ENCODE measurements at places on chromosomes 3 and 15.

GRCh38 chr3:164658125-164658524 is 420.2 kb downstream of the SI start:
- no peak for DNase-seq
- H3K36me3 ChIP-seq, result no peaks in the 10 kb centered on the region
- H3K27me3 ChIP-seq, result no peaks in the 10 kb centered on the region
- no peak overlapping the region for H3K4me3 ChIP-seq
- no peak overlapping the region for H3K27ac ChIP-seq

DNA sequence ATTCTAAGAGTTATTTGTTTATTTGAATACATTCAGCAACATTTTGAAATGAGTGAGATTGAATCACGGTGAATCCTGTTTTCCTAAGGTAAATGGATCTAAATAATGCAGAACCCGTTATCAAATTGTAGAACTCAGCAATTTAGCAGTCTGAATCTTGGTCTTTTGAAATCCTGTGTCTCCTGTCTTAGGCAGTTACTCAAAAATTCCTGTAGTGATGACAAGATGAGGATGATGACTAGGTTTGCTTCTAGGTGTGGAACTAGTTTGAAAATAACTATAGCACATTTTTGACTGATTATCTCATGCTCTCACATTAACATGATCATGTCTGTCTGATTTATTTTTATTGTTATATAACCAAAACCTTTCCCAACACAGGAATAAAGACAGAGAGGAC is 115.0 kb downstream of the RAP2B start:
- no peaks in the 10 kb centered on the region for H3K4me1 ChIP-seq
- no peak for DNase-seq
- no peak overlapping the region for H3K4me3 ChIP-seq
- H3K27me3 ChIP-seq, result no peaks in the 10 kb centered on the region
- H3K27ac ChIP-seq, result no peak overlapping the region

GRCh38 chr3:151329363-151329762 is at the start of gene P2RY13:
Gene P2RY13, minus strand, starts transcription at chr3:151329549. Its CDS starts 21 bp downstream, at chr3:151329528.
- no peak within 1 kb of the TSS for H3K27ac ChIP-seq
- no peak within 1 kb of the TSS for H3K4me3 ChIP-seq
- no peaks in the 10 kb centered on the region for H3K36me3 ChIP-seq
- DNase-seq, result no peak
- H3K27me3 ChIP-seq, result no peaks in the 10 kb centered on the region

DNA sequence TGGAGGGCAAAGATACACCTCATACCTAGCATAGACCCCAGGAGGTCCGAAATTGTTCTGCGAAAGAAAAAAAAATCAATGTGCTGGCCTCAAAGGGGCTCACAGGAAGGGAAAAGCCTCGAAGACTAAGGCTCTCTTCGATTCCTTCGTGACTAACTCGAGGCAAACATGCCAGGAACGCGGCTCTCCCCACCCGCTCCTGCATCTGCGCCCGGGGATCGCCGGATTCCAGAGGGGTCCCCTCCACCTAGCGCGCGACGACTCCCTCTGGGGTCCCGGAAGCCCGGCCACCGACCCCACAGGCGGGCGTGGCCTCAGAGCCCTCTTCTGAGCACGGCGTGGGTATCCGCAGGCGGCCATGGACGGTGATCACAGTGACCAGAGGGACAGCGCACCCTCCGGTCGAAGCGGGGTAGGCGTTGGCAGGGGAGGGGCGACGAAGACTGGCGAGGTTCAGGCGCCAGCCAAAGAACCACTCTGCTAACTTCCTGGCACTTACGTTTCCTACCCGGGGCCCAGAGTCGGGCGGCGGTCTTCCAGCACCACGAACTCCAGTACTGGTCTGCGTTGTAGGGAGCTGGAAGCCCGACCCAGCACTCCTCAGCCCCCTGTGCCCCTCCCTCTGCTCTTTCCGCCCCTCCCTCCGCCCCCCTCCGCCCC is 515 bp upstream of the EIF3J start:
- H3K4me1 ChIP-seq, result peaks cover 10% of the 10 kb centered on the region
- no peak for DNase-seq
- H3K4me3 ChIP-seq, result peak overlapping the region; percentile 98
- no peaks in the 10 kb centered on the region for H3K27me3 ChIP-seq

GRCh38 chr3:72665701-72666446 is 182.4 kb downstream of the SHQ1 start:
- H3K4me3 ChIP-seq, result no peak overlapping the region
- no peak overlapping the region for H3K27ac ChIP-seq
- DNase-seq, result no peak
- H3K36me3 ChIP-seq, result no peaks in the 10 kb centered on the region

GRCh38 chr3:72753495-72753894 is 94.8 kb downstream of the SHQ1 start:
- H3K36me3 ChIP-seq, result no peaks in the 10 kb centered on the region
- H3K27me3 ChIP-seq, result no peaks in the 10 kb centered on the region
- H3K4me1 ChIP-seq, result peaks cover 12% of the 10 kb centered on the region
- no peak overlapping the region for H3K4me3 ChIP-seq

- H3K36me3 ChIP-seq, result no peaks in the 10 kb centered on the region
- no peaks in the 10 kb centered on the region for H3K27me3 ChIP-seq
- H3K4me1 ChIP-seq, result peaks cover 6% of the 10 kb centered on the region
- no peak overlapping the region for H3K4me3 ChIP-seq
- H3K27ac ChIP-seq, result no peak overlapping the region
- DNase-seq, result no peak
Measured at GRCh38 chr3:171813897-171814460, 3.7 kb upstream of the PLD1 start.

GRCh38 chr15:81001152-81002008 is 657 bp downstream of the TLNRD1 start:
- no peaks in the 10 kb centered on the region for H3K27me3 ChIP-seq
- peak overlapping the region; percentile 80 for H3K4me3 ChIP-seq
- H3K27ac ChIP-seq, result peak overlapping the region; percentile 93

DNA sequence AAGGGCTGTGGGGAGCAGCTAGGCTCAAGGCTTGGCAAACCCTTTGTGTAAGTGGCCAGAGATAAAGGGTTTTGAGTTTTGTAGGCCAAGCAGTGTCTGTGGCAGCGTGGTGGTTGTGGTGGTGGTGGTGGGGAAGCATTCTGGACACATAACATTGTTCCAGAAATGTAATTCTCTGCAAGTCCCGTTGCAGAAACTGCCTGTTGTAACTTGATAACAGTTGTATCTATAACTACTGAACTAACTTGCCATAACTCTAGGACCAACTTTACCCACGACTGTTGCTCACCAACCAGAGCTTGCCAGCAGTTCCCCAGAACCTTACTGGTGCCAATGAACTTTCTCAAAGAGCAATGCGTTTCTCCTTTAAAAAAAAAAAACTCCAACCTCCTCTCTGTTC is 18.1 kb upstream of the TMEM40 start:
- no peak overlapping the region for H3K4me3 ChIP-seq
- no peak for DNase-seq

DNA sequence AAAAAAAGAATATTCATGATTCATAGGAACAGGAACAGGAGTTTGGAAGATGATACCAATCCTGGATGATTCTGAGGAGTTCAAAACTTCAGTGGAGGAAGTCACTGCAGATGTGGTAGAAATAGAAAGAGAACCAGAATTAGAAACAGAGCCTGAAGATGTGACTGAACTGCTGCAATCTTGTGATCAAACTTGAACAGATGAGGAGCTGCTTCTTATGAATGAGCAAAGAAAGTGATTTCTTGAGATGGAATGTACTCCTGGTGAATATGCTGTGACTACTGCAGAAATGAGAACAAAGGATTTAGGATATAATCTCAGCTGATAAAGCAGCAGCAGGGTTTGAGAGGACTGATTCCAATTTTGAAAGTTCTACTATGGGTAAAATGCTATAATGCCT is 72.7 kb downstream of the GSK3B start:
- peaks cover 4% of the 10 kb centered on the region for H3K4me1 ChIP-seq
- no peak overlapping the region for H3K4me3 ChIP-seq
- H3K27ac ChIP-seq, result no peak overlapping the region
- H3K36me3 ChIP-seq, result no peaks in the 10 kb centered on the region
- DNase-seq, result no peak

DNA sequence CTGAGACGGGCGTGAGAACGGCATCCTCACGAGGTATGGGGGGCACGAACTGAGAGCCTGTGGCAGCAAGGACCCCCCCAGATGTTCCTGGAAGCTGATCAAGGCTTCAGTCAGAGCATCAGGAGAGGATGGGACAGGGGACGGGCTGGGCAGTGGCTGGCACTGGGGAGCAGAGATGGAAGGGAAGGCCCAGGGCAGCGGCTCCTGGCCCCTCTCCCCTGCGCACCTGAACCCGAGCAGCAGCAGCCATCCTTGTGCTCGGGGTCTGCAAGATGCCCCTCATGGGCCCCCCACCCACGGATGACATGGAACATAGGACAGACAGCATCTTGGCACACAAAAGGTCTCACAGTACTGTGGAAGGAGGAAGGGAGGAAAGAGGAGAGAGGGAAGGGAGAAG is 51.3 kb downstream of the DHX30 start:
- no peaks in the 10 kb centered on the region for H3K27me3 ChIP-seq
- H3K4me3 ChIP-seq, result no peak overlapping the region
- no peak overlapping the region for H3K27ac ChIP-seq
- DNase-seq, result no peak
- no peaks in the 10 kb centered on the region for H3K4me1 ChIP-seq

- H3K4me1 ChIP-seq, result no peaks in the 10 kb centered on the region
- no peak overlapping the region for H3K4me3 ChIP-seq
- no peaks in the 10 kb centered on the region for H3K27me3 ChIP-seq
- no peak overlapping the region for H3K27ac ChIP-seq
- DNase-seq, result no peak
- no peaks in the 10 kb centered on the region for H3K36me3 ChIP-seq
Measured at GRCh38 chr3:16392065-16392464, 121.4 kb downstream of the RFTN1 start.

- no peaks in the 10 kb centered on the region for H3K27me3 ChIP-seq
- H3K27ac ChIP-seq, result no peak overlapping the region
- DNase-seq, result no peak
Measured at GRCh38 chr3:120853416-120853815, 54.6 kb upstream of the STXBP5L start.

- no peaks in the 10 kb centered on the region for H3K27me3 ChIP-seq
- no peak for DNase-seq
- no peak overlapping the region for H3K4me3 ChIP-seq
- H3K36me3 ChIP-seq, result no peaks in the 10 kb centered on the region
- no peak overlapping the region for H3K27ac ChIP-seq
- peaks cover 22% of the 10 kb centered on the region for H3K4me1 ChIP-seq
Measured at GRCh38 chr15:84992157-84992944, 10.7 kb downstream of the PDE8A start.

DNA sequence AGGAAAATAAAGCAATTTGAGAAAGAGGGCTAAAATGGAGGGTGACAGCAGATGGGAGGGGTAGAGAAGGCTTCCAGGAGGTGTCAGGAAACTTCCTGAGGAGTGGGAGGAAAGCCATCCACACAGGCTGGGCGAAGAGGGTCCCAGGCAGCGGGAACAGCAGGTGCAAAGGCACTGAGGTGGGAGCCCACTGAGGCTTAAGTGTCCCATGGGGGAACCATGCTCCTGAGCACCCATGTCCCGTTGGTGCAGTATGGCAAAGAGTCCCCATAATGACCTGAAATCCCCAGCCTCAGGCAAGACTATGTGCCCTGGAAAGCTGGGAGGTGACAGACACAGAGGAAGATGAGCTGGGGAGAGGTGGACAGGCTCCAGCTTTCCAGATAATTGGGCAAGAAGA is 30.0 kb downstream of the CFAP100 start:
- no peaks in the 10 kb centered on the region for H3K36me3 ChIP-seq
- no peak overlapping the region for H3K4me3 ChIP-seq
- DNase-seq, result no peak
- H3K27me3 ChIP-seq, result no peaks in the 10 kb centered on the region

GRCh38 chr15:41971895-41972252 is 483 bp downstream of the EHD4 start:
- H3K27ac ChIP-seq, result peak overlapping the region; percentile 89
- no peak for DNase-seq
- H3K36me3 ChIP-seq, result no peaks in the 10 kb centered on the region
- peaks cover 23% of the 10 kb centered on the region for H3K4me1 ChIP-seq
- peak overlapping the region; percentile 83 for H3K4me3 ChIP-seq

- peaks cover 38% of the 10 kb centered on the region for H3K4me1 ChIP-seq
Measured at GRCh38 chr3:50316657-50317242, 5.8 kb downstream of the HYAL2 start.

- DNase-seq, result no peak
- H3K4me1 ChIP-seq, result no peaks in the 10 kb centered on the region
- peaks cover 3% of the 10 kb centered on the region for H3K27me3 ChIP-seq
Measured at GRCh38 chr3:10753964-10754363, 62.1 kb upstream of the SLC6A11 start.

GRCh38 chr15:88800026-88800425 is 3.2 kb upstream of the ACAN start:
- H3K4me1 ChIP-seq, result peaks cover 3% of the 10 kb centered on the region
- H3K27me3 ChIP-seq, result peaks cover 10% of the 10 kb centered on the region

DNA sequence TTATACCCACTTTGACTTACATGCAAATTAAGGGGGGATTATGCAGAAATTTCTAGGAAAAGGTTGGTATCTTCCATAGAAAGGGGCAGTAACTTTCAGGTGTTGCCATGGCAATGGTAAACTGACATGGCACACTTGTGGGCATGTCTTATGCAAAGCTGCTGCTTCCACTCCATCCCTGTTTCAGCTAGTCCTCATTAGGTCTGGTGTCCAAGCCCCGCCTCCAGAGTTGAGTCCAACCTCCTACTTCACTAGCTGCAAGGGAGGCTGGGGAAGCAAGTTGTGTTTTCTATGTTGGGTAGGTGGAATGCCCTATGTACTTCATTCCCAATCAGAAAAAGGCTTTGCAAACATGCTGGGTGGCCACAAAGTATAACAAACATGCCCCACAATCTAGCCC is 14.7 kb upstream of the KLHL40 start:
- DNase-seq, result no peak
- H3K4me1 ChIP-seq, result no peaks in the 10 kb centered on the region
- H3K4me3 ChIP-seq, result no peak overlapping the region
- H3K36me3 ChIP-seq, result no peaks in the 10 kb centered on the region

DNA sequence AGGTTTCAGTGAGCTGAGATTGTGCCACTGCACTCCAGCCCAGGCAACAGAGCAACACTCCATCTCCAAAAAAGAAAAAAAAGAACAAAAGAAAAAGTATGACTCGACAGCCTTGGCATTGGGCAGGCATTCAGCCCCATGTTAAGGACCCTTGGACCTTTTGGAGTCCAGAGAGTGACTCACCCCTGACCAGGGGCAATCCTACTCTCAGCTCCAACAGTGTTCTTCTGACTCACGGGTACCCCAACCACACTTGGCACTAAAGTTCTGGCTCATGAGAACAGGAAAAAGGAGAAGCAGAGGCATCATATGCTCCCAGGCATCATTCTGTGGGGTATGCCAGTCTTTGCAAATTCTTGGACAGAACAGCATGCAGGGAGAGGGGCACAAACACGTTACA is 252.4 kb upstream of the HES1 start:
- H3K27ac ChIP-seq, result no peak overlapping the region
- H3K36me3 ChIP-seq, result no peaks in the 10 kb centered on the region
- DNase-seq, result no peak
- no peak overlapping the region for H3K4me3 ChIP-seq
- no peaks in the 10 kb centered on the region for H3K27me3 ChIP-seq
- no peaks in the 10 kb centered on the region for H3K4me1 ChIP-seq

- no peaks in the 10 kb centered on the region for H3K4me1 ChIP-seq
- no peak overlapping the region for H3K4me3 ChIP-seq
- no peaks in the 10 kb centered on the region for H3K36me3 ChIP-seq
Measured at GRCh38 chr3:85603378-85603777, 644.6 kb downstream of the CADM2 start.

All from effector memory CD4-positive, alpha-beta T cell (primary cell).